ENCODE measurements at places on chromosomes 1 and 21.

DNA sequence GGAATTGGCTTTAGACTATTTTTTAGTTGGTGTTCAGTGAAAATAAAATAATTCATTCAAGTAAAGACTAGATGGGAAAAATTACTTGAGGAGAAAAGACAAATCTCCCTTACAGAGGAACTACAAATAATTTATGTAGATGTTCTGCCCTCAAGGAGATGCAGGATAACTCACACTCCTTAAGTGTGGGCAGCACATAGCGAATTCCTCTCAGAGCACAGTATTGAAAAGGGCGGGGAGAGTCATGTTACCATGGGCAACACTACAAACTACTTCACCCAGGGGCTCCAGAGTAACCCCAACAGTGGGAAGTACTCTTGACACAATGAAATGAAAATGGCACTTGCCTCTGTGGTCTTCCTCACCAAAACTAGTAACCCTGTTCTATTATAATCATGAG is 20.6 kb upstream of the LAMC2 start:
- no peaks in the 10 kb centered on the region for H3K4me1 ChIP-seq
- no peak overlapping the region for H3K27ac ChIP-seq
- no peaks in the 10 kb centered on the region for H3K36me3 ChIP-seq

DNA sequence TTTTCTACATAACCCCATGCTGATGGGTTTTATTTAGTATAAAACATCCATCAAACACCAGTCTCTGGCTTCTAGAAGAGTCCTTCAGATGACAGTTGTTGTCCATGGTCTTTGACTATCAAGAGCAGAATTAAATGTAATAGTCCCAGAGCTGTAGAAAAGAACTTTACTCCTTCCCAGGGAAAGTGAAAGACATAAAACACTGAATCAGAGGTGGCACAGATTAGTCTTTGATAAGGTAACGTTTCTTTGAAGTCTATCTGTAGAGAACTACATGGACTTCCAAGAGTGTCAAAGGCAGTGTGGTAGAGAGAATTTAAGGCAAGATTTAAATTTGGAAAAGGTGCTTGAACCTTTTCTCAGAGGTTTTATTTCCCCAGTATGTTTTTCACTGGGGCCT is 21.9 kb downstream of the SYNC start:
- no peak overlapping the region for H3K4me3 ChIP-seq
- DNase-seq = no peak
- H3K27me3 ChIP-seq = no peaks in the 10 kb centered on the region
- peaks cover 62% of the 10 kb centered on the region for H3K36me3 ChIP-seq
- H3K4me1 ChIP-seq = no peaks in the 10 kb centered on the region
- H3K27ac ChIP-seq = no peak overlapping the region

GRCh38 chr1:56527548-56528302 is 51.6 kb downstream of the PLPP3 start:
- peaks cover 49% of the 10 kb centered on the region for H3K4me1 ChIP-seq
- DNase-seq = no peak
- peak overlapping the region; percentile 45 for H3K27ac ChIP-seq
- no peak overlapping the region for H3K4me3 ChIP-seq
- H3K36me3 ChIP-seq = peaks cover 7% of the 10 kb centered on the region
- no peaks in the 10 kb centered on the region for H3K27me3 ChIP-seq

DNA sequence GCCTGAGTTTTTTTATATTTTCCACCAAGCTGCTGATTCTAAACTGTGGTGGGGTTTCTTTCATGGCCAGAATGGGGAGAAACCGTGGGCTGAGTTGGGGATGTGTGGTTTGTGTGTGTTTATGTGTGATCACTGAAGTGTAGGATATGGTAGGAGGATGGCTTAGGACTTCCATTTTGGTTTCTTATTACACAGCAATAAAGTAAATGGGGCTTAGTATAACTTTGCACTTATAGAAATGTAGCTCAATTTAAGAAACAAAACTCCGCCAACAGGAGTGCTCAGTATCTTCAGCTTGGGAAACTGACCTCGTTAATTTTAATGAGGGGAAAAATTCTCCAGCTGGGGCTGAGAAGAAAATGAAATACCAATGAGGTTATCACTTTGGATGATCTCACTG is 77.8 kb downstream of the PBX1 start:
- no peaks in the 10 kb centered on the region for H3K27me3 ChIP-seq
- H3K4me3 ChIP-seq = no peak overlapping the region
- H3K27ac ChIP-seq = peak overlapping the region; percentile 14
- peaks cover 51% of the 10 kb centered on the region for H3K4me1 ChIP-seq

- H3K27me3 ChIP-seq = no peaks in the 10 kb centered on the region
- H3K4me1 ChIP-seq = no peaks in the 10 kb centered on the region
- H3K27ac ChIP-seq = no peak overlapping the region
- no peak overlapping the region for H3K4me3 ChIP-seq
- DNase-seq = peak; percentile 47
These were observed 16.8 kb upstream of the SH3GLB1 start for GRCh38 chr1:86687595-86687994.

DNA sequence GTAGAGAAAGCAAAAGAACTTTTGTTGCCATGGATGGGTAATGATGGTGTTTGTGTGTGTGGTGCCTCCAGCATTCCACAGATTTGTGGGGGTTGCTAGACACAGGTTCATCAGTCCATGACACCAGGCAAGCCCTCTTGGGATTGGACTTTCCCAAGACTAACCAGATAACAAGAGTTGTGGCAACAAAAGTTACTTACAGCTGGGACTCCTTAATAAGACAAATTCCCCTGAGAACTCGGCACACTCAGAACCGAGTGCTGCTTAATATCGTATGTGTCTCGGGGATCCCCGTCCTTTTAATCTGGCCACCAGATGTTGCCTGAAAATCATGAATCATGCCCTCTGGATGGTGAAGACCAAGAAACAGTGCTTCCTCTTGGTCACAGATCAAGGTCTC is 193.3 kb downstream of the AJAP1 start:
- no peak for DNase-seq
- H3K27ac ChIP-seq = no peak overlapping the region
- no peaks in the 10 kb centered on the region for H3K36me3 ChIP-seq
- no peaks in the 10 kb centered on the region for H3K27me3 ChIP-seq

- DNase-seq = no peak
- H3K4me1 ChIP-seq = peaks cover 28% of the 10 kb centered on the region
- H3K36me3 ChIP-seq = no peaks in the 10 kb centered on the region
- H3K27ac ChIP-seq = no peak overlapping the region
These were observed 18.7 kb downstream of the ADARB1 start for GRCh38 chr21:45093035-45093532.

- no peaks in the 10 kb centered on the region for H3K36me3 ChIP-seq
- peak; percentile 58 for DNase-seq
These were observed 236.9 kb downstream of the RERE start for GRCh38 chr1:8580566-8580965.

GRCh38 chr1:156270314-156270713 is 12.3 kb downstream of the SMG5 start:
- H3K4me1 ChIP-seq = no peaks in the 10 kb centered on the region
- no peak overlapping the region for H3K27ac ChIP-seq
- H3K4me3 ChIP-seq = no peak overlapping the region
- H3K27me3 ChIP-seq = no peaks in the 10 kb centered on the region
- no peak for DNase-seq

- peaks cover 60% of the 10 kb centered on the region for H3K4me1 ChIP-seq
- no peaks in the 10 kb centered on the region for H3K36me3 ChIP-seq
- no peak for DNase-seq
- no peak overlapping the region for H3K4me3 ChIP-seq
- H3K27ac ChIP-seq = peak overlapping the region; percentile 68
- H3K27me3 ChIP-seq = no peaks in the 10 kb centered on the region
These were observed 13.5 kb downstream of the COL18A1 start for GRCh38 chr21:45418301-45419071.

DNA sequence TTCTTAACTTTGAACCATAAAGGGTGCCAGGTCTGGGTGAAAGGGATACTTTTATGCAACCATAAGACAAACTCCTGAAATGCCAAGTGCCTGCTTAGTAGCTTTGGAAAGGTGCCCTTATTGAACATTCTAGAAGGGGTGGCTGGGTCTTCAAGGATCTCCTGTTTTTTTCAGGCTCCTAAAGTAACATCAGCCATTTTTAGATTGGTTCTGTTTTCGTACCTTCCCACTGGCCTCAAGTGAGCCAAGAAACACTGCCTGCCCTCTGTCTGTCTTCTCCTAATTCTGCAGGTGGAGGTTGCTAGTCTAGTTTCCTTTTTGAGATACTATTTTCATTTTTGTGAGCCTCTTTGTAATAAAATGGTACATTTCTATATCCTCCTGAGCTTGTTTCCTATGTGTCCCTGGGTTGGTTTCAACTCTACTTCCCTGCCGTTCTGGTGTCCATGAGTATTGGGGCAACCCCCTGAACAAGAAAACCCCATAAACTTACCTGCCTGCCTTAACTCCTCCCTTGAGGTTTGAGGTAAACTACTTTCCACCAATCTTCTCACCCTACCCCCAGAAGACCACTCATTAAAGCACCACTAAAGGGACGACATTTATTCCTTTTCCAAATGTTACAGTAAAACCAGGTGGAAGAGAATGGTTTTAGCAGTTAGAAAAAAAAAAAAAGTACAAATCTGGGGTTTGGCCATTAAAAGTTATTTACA is 2.6 kb downstream of the MARCKSL1 start:
- peaks cover 7% of the 10 kb centered on the region for H3K4me1 ChIP-seq
- DNase-seq = no peak
- no peaks in the 10 kb centered on the region for H3K27me3 ChIP-seq
- H3K36me3 ChIP-seq = peaks cover 30% of the 10 kb centered on the region

DNA sequence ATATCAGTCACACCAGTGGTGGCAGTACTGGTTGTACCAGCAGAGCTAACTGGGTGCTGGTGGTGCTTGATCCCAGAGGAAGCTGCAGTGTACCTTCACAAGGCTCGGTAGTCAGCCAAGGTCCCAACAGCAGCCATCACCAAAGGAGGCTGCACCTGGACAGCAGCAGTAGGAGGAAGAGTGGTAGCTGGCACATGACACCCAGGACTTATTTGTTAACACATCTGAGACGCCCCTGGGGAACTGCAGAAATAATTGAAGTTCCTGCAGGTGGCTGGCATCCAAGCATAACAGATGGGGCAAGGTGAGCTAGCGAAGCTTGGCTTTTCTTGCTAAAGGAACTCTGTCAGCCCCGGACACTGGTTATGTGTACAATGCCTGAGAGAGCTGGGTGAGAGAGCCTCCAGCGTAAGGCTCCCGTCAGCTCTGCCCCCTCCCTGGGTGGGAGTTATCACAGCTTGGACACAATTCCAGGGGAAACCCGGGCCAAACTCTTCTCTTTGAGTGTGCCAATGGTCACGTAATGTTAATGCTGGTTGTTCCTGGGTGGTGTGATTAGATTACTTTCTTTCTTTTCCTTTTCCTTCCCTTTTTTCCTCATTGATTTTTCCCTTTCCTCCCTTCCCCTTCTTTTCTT is 29.1 kb upstream of the PARP1 start:
- no peaks in the 10 kb centered on the region for H3K27me3 ChIP-seq
- peak; percentile 16 for DNase-seq
- H3K27ac ChIP-seq = no peak overlapping the region
- no peaks in the 10 kb centered on the region for H3K36me3 ChIP-seq

DNA sequence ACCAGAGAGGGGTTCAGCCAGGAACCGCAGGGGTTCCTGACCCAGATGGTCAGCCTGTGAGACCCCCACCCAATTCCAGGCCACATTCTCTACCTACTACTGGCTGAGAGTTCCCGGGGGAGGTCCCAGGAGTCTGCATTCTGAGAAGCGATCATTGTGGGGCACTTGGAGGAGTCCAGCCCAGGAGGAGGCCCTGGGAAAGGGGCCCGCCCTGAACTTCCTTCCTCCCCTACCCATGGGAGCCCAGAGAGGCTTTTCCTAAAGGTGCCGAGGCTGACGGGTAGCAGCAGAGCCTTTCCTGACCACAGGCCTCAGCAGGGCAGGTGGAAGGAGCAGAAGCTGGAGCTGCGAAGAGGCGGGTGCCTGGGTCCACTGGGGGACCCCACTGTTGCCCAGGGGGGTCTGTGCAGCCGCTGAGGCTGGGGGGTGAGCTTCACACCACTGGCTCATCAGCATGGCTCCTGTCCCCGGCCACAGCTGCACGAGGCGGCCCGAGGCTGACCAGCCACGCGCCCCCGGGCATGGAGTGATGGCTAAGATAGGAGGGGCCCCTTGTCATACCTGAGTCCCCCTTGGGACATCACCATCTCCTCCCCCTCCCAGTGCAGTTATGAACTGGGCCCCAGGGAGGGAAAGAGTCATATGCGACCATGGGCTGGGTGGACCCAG is 127.7 kb downstream of the PRDM16 start:
- H3K36me3 ChIP-seq = no peaks in the 10 kb centered on the region
- H3K4me3 ChIP-seq = no peak overlapping the region
- peak overlapping the region; percentile 88 for H3K27ac ChIP-seq
- no peak for DNase-seq
- H3K4me1 ChIP-seq = peaks cover 41% of the 10 kb centered on the region

DNA sequence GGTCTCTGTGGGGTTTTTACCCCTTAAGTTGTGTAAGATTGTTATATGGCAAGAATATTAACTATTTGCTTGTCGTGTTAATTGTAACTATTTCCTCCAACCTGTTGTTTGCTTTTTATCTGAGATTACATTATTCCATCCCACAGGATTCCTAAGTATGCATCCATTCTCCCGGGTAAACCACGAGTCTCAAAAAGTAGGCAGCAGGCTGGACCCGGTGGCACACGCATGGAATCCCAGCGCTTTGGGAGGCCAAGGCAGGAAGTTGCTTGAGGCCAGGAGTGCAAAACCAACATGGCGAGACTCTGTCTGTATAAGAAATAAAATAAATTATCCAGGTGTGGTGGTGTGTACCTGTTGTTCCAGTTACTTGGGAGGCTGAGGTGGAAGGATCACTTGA is 12.6 kb upstream of the RSPO1 start:
- no peak overlapping the region for H3K27ac ChIP-seq
- no peak for DNase-seq
- no peaks in the 10 kb centered on the region for H3K36me3 ChIP-seq
- H3K4me1 ChIP-seq = no peaks in the 10 kb centered on the region
- H3K4me3 ChIP-seq = no peak overlapping the region
